HFFc6 (cell line): ENCODE measurements at places on chromosomes 16 and 17. TPM values are rescaled to one million over a fixed set of nuclear protein-coding genes. Genes with fewer than 3 reads are reported as not detected.
A peak's percentile ranks its signal among the peaks of the same experiment; 100 is the strongest.

The IGFALS gene
- total RNA-seq: not detected in 3 replicates

The C17orf50 gene
- not detected in 2 replicates for total RNA-seq

The FNDC8 gene
- not detected in 3 replicates for total RNA-seq

The ZNF624 gene
- total RNA-seq: 2.2 to 3.3 TPM (median 3.1 TPM) in 3 replicates

The KRT16 gene
- total RNA-seq: 0.21 to 0.76 TPM in 2 of 3 replicates, not detected in the other

The HOXB5 gene
- not detected in 3 replicates for total RNA-seq

The CARD14 gene
- not detected in 2 replicates for total RNA-seq

The PYY gene
- not detected in 3 replicates for total RNA-seq

The EVPLL gene
- not detected in 3 replicates for total RNA-seq

GRCh38 chr16:52861614-52862022 lies 191.1 kb downstream of the CHD9NB start:
- DNase-seq: no peak

- no peak for DNase-seq
These were observed 150.9 kb downstream of the CDH8 start for GRCh38 chr16:61885343-61885742.

DNA sequence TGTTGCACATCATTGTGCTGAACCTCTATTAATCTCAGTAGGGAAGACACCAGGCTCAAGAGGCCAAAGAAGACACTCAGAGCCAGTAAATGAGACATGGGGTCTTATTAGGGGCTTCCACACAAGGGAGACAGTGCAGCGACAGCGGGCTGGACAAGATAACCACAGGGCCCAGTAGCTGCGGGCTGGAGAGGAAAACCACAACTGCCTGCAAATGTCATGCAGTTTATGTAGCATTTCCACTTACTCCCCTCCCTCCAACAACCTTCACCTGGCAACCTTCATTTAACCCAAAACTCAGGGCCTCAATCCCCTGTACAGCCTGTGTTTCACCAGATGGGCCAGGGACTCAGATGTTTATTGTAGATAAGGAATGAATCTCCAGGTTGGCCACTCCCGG lies 185.6 kb downstream of the UTP18 start:
- DNase-seq: no peak

DNA sequence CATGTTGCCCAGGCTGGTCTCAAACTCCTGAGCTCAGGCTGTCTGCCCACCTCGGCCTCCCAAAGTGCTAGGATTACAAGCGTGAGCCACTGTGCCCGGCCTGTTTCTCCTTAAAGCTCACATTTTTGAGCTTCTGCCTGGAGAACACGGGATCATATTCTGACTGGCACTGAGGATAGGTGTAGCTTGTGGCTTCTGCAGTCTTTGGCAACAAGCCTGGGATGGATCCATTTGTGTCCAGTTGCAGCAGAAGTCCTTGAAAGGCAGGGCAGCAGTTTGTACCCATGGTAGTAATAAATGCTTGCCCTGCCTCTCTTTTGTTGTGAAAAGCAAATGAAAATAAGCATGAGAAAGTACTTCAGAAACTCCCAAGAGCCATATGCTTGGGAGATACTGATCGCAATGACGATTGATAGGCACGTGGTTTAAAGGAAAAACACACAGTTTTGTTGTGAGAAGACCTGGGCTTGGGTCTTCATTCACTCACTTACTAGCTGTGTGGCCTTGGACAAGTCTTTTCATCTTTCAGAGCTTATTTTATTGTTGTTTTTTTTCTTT lies 3.1 kb upstream of the CORO7 start:
- no peak for DNase-seq

GRCh38 chr16:75948441-75948840 lies 222.2 kb upstream of the CPHXL start:
- no peak for DNase-seq

GRCh38 chr17:55769625-55770000 lies 18.8 kb downstream of the PCTP start:
- DNase-seq: peak; percentile 91

- DNase-seq: no peak
These were observed 10.3 kb upstream of the IGFBP4 start for GRCh38 chr17:40432864-40433528.

- DNase-seq: no peak
These were observed 161.4 kb upstream of the C16orf82 start for GRCh38 chr16:26905336-26905735.

- DNase-seq: no peak
These were observed 1.0 kb downstream of the HOXB2 start for GRCh38 chr17:48543854-48544348.

GRCh38 chr17:36715951-36716350 lies 114.6 kb downstream of the MRM1 start:
- no peak for DNase-seq

- DNase-seq: no peak
These were observed 798.4 kb upstream of the EEF2KMT start for GRCh38 chr16:5895976-5896375.
